HTR-8/SVneo (cell line): ENCODE measurements at places on chromosomes 7 and 10.
A peak's percentile ranks its signal among the peaks of the same experiment; 100 is the strongest.

DNA sequence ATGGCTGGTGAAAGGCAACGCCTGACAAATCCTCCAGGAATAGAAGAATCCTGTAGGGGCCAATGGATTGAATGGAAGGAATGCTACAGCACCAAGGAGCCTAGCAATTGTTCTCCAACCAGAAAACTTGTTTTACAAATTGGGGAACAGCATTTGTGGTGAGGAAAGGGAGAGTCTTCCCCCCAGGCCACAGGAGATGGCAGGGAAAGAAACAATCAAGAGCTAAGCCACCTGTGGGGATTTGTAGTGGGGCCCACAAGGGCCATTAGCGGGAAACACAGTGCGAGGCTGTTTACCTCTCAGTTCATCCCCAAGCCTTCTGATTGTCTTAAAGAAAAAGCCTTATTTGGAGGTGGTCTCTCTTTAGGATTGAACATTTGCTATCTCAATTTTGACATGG, 48.5 kb upstream of the KCNMA1 start:
- DNase-seq: no peak

DNA sequence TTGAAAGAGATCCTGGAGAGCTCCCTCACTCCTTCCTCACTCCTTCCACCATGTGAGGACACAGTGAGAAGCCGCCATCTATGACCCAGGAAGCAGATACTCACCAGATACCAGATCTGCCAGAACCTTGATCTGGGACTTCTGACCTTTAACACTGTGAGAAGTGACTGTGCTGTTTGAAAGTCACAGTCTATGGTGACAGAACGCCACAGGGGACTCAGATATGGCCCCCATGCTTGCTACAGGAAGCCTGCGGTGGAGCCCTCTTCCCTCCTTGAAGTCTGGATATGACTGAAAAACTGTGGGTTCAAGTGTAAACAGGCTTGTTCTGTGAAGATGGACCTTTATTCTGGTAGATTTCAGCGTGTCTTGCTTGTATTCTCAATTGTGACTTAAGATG, 297.8 kb downstream of the KLF6 start:
- DNase-seq: no peak

DNA sequence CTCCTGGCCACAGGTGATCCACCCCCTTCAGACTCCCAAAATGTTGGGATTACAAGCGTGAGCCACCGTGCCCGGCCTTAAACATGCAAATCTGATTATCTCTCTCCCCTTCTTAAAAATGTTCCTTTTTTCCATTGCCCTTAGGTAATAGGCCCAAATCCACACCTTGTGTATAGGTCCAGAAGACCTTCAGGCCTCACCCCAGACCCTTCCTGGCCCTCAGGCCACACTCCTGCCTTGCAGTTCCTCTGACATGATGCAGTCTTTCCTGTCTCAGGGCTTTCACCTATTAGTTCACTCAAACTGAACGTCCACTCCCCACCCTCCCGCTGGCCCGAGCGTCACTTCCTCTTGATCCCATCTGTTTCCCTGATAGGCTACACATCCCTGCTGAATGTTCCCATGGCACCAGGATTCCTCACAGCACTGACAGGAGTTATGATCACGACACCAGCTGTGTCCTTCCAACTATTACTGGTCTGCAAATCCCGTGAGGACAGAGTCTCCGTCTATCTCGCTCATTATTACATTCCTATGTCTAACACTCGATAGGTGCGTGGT, 46.4 kb downstream of the DENND2A start:
- DNase-seq: no peak

DNA sequence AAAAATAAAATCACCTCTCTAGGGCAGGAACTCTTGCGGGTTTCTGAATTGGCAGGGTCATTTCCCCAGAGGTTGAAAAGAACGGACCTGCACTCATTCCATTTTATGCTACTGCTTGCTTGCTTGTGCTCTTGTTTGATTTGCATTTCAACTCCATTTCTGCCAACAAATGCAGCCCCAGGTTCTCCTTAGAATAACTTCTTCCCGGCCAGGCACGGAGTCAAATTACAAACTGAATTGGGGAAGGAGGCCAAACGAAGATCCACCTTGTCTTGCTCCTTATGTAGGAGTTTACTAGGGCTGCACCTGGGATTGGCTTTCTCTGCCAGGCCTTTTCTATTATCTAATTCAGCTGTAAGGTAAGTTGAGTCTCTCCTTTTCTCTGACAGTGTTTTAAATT, 79.6 kb downstream of the HGF start:
- DNase-seq: no peak

DNA sequence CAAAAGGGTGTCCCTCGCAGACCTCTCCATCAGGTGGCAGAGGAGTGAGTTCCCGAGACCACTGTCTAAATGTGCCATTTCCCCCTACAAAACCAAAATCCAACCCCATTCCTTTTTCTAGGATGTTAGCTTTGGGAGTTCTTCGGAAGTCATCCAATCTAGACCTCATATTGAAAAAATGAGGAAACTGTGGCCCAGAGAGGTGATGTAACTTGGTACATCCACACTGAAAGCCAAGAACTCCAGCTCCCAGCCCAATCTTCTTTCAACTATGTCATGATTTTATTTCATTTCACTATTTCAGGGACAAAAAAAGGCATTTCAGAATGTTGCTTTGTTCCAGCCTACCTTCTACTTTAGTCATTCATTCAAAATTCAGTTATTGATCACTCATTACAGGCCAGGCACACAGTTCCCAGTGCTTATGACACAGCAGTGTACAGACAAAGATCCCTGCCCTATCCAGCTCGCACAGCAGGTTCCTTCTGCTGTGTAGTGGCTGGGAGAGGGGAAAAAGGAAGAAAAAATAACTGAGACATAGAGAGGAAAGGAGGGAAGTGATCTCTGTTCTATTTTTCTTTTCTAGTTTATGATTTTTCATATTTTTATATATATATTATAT, 35.8 kb downstream of the SCRN1 start:
- DNase-seq: no peak

GRCh38 chr10:78890506-78890905, 178.3 kb upstream of the ZMIZ1 start:
- no peak for DNase-seq

DNA sequence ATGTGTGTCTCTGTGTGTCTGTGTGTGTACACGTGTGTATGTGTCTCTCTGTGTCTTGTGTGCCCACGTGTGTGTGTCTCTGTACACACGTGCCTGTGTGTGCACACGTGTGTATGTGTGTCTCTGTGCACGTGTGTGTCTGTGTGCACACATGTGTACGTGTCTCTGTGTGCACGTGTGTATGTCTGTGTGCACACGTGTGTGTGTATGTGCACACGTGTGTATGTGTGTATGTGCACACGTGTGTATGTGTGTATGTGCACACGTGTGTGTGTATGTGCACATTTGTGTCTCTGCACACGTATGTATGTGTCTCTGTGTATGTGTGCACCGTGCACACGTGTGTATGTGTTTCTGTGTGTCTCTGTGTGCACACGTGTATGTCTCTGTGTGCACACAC, 248.7 kb upstream of the SHH start:
- no peak for DNase-seq

GRCh38 chr10:132365102-132365501, 31.9 kb upstream of the PWWP2B start:
- DNase-seq: no peak

- peak; percentile 68 for DNase-seq
Observed at GRCh38 chr10:34916314-34916713, 101.2 kb upstream of the PARD3 start.

- no peak for DNase-seq
Observed at GRCh38 chr10:78936412-78937342, 132.1 kb upstream of the ZMIZ1 start.

DNA sequence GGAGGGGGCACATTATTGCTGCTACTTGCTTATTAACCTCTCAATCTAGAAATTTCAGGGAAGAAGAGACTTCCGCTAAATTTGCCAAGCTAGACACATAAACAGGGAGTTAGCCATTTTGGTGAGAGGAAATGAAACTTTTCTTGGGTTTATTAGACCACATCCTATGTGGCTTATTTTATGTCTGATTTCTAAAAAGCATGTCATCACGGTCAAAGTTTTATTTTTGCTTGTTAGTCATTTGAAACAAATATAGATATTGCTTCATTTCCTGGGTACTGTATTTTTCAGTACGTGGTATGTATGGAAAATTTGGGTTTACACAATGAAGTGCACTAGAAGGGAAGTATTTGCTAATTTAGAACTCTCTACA, 144.1 kb downstream of the TCF7L2 start:
- no peak for DNase-seq

DNA sequence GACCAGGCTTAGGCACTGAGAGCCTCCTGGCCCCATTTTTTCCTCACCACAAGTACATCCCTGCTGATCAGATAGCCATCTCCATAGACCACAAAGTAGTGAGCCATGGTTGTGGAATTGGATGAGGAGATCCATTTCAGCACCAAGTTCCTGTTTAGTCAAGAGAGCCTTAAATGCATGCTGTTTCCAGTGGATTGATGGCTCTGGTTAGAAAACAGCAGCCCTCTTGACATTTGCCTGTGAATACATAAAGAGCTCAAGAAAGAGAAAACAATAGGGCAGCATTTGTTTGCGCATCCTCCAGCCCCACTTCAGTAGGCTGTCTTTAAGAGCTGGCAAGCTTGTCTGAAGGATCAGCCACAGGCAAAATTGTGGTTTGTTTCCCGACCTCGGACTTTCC, 251.2 kb downstream of the POU6F2 start:
- no peak for DNase-seq

DNA sequence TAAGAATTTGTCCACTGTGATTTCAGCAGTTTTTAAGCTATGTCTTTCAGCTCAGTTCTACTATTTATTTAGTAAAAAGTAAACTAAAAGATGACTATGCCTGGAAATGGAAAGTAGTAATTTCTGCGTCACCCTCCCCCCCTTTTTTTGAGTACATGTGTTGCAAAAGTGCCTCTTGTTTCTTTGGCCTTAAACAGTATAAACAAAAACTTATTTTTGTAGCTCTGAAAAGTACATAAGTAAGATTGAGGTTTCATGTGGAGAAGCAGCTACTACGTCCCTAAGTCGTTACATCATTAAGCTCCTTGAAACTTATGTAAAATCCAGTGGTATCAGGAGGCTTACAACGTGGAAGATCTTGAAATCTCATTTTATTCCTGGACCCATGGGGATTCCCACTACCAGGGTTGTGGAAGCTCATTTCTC, 46.3 kb upstream of the HBP1 start:
- DNase-seq: no peak

DNA sequence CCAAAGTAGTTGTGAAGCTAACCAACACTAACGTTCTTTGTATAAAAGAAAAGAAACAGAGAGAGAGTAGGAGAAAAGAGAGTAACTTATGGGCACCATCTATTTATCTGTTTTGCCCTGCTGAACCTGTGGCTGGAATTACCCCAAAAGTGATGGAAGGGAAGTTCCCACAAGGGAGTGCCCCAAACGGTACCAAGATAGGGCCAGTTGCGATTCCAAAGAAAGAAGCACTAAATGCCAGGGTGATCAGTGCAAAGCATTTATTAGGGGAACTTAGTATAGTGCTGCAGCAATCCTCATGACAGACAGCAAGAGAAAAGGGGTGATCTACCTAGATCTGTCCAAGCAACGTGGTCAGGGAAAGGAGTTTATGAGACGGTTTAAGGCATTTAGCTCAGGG, 190.2 kb downstream of the SORCS3 start:
- DNase-seq: no peak

DNA sequence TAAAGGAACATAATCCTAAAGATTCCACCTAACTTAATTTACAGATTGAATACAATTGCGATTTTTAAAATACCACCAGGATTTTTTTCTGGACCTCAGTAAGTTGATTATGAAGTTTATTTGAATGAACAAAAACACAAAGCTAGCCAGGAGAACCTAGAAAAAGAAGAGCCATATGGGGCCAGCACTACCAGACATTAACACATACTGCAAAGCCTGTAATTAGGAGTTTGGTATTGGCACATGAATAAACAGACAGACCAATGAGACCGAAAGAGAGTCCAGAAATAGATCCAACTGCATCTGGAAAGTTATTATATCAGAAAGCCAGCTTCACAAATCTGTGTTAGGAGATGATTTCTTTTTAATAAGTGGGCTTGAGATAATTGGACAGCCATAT, 105.5 kb upstream of the CHST15 start:
- DNase-seq: no peak

DNA sequence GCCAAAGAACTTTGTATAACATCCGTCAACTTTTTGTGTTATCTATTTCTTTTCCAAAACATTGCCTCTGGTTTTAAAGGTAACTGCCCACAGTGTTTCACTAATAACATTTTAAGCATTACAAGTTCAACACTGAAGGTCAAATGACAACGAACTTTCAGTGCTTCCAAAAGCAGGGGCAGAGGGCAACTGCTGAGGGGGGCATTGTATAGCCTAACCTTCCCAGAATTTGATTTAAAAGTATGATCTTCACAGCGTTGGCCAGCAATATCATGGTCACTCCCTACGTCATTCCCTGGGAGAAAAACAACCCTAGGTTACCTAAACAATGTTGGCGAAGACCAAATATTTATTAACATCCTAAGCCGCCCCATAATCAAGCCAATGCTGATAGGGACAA, 2.5 kb upstream of the GOT1 start:
- DNase-seq: no peak

GRCh38 chr10:11715815-11716494, 26.2 kb upstream of the ECHDC3 start:
- no peak for DNase-seq

DNA sequence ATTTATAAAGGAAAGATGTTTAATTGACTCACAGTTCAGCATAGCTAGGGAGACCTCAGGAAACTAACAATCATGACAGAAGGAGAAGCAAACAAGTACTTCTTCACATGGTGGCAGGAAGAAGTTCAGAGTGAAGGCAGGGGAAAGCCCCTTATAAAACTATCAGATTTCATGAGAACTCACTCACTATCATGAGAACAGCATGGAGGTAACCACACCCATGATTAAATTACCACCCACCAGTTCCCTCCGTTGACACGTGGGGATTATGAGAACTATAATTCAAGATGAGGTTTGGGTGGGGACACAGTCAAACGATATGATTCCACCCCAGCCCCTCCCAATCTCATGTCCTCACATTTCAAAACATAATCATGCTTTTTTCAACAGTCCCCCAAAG, 124.2 kb upstream of the PCGF5 start:
- no peak for DNase-seq

DNA sequence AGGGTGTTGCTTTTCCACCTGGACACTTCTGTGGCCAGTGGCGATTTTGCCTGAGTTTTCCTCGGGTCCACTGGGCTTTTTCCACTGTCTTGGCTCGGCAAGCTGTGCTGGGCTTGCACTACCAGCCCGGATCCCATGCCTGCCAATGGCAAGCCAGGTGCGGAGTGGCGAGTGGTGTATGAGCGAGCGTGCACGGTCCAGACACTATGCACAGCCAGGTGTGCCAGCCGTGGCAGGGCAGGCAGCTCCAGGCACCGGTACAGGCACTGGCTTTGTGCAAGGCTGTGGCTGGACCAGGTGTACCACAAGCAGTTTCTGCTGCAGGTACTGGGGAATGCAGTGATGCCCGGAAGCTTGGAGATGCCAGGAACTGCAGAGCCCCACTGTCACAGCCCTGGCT, 22.1 kb downstream of the INPP5F start:
- no peak for DNase-seq

- DNase-seq: no peak
Observed at GRCh38 chr10:76456197-76456596, 1024.8 kb downstream of the LRMDA start.

- DNase-seq: peak; percentile 35
Observed at GRCh38 chr7:111741811-111742240, 179.5 kb upstream of the IMMP2L start.
